ENCODE measurements at places on chromosomes 1 and 21. TPM values are rescaled to one million over a fixed set of nuclear protein-coding genes. Genes with fewer than 3 reads are reported as not detected.

Gene TRIM67
- not detected for total RNA-seq

Gene BTBD8
- total RNA-seq = 1.4 TPM

Gene POGK
- 33.0 TPM for total RNA-seq

Gene RAD54L
- total RNA-seq = 19.4 TPM

Gene HHAT
- 4.2 TPM for total RNA-seq
